ENCODE measurements at places on chromosomes 2 and 18.

DNA sequence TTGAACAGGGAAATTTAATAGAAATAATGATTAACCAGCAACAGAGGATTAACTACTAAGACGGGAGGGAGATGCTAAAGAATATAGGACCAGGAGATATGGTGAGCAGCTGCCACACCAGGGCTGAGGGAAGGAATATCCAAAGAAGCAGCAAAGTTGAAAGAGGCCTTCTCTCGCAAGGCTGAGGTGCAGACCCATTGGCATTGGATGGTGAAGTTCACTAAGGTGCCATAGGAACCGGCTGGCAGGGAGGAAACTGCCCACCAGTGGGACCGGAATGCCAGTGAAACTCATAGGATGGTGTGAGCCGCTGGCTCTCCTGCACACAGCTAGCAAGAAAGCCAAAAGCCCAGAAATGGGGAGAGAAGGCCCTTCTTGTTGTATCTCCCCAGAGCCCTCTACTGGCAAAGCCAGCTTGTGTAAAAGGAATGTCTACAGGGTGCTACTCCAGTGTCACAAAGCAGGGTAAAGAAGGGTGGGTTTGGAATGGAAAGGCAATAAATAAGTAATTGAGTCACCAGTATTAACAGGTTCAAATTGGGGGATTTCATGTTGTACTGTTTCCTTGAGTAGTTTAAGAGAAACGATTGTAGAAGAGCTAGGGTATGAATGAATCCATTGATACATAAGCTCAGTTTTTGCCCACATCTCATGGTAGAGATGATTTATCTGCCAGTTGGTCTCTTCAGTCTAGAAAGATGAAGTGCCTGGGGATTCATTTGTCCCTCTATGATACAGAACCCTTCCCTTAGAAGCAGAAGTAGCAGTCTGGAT lies 36.0 kb downstream of the FARP2 start:
- no peak for DNase-seq

- no peak for DNase-seq
These were observed 60.3 kb upstream of the DNAJC10 start for GRCh38 chr2:182655750-182656149.

GRCh38 chr2:36516136-36516870 lies 81.7 kb downstream of the FEZ2 start:
- DNase-seq: no peak

DNA sequence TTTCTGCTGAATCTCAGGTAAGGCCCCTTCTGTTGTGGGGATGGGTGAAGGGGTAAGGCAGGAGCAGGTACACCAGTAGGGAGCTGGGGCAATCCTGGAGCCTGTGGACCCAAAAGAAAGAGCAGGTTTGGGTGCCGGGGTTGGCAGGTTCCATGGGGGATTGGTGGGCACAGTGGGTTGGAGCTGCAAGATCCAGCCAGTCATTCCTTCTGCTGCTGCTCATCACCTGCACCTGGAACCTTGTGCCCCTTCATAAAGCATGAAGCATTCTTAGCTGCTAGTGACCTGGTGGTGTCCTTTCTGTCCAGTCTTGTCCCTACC lies 24.9 kb downstream of the FHOD3 start:
- no peak for DNase-seq

- no peak for DNase-seq
These were observed 529.6 kb downstream of the NR4A2 start for GRCh38 chr2:155802888-155803287.

DNA sequence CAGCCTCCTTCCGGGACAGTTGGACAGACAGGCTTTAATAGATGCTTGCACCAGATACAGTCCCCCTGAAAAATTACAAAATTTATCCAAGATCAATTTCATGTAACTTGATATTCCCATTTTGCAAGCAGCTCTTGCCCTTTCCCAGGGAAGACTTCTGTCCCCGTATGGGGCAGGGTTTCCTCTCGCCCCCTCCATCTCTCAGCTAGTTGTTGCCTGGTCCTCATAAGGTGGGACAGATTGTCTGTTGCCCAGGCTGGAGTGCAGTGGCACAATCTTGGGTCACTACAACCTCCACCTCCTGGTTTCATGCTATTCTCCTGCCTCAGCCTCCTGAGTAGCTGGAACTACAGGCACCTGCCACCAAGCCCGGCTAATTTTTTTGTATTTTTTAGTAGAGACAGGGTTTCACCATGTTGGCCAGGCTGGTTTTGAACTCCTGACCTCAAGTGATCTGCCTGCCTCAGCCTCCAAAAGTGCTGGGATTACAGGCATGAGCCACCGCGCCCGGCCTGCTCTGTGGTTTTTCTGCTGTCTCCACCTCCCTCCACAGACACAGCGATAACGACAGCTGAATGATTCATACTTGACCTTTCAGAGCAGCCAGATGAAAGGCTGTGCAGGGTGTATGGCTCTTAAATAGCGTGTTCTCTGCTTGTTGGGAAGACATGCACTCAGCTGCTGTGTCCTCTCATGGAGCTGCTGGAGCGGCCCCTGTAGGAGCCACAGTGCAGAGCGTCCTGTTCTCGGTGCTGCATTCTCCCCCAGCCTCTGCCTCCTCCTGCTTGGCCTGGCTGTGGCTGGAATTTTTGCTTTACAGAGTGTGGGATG lies 61.4 kb downstream of the TTC39C start:
- DNase-seq: peak; percentile 15

DNA sequence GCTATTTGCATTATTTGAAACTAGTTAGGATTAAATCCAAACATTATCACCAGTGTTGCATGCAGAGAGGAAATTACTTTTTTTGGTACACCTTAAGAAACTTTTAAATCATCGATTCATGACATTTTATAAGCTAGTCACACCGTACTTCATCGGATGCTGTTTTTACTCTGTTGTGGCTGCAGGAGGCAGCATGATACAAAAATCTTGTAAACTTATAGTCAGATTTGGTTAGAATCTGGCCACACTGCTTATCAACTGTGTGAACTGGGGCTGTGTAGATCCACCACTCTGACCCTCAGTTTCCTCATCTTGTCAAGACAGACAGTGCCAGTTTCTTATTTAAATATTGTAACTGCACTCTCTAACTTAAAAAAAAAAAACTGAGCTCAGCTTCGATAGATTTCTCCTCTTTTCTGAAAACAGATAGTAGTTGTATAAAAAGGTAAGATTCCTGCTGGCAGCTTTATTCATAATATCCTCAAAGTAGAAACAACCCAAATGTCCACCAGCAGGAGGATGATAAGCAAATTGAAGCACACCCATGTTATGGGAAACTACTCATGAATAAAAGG lies 77.8 kb downstream of the RAPGEF4 start:
- DNase-seq: no peak

DNA sequence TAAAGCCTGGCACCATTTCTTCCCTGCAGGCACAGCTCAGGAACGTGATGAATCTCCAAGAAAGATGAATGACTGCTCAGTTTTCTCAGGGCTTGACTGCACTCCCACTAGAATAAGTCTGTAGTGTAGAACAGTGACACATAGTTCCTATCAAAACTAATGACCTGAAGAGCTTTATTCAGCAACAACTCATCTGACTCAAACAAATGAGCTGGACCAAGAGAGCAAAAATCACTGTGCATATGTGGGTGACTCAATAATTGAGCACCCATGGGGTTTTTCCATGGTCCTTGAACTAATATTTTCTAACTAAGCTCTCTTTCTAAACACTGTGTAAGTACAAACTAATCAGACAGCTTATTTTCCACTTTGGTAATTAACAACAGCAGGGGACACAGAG lies 61.1 kb upstream of the XDH start:
- DNase-seq: no peak

DNA sequence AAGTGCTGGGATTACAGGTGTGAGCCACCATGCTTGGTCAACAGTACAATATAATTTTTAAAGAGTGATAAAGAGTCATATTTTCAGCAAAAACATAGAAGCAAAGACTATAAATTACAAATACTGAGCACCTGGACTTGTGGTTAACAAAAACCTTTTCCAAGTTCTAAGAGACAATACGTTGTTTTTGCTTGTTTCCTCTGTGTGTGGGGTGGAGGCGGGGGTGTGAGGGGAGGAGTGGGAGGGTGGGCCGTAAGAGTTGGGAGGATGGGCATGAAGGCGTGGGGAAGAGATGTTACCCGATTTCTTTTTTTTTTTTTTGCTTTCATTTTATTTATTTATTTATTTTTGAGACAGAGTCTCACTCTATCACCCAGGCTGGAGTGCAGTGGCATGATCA lies 78.0 kb upstream of the WIPF1 start:
- no peak for DNase-seq

- no peak for DNase-seq
These were observed 191.0 kb downstream of the GLI2 start for GRCh38 chr2:120926463-120927264.

GRCh38 chr2:148978706-148979105 lies 59.8 kb upstream of the LYPD6B start:
- no peak for DNase-seq

DNA sequence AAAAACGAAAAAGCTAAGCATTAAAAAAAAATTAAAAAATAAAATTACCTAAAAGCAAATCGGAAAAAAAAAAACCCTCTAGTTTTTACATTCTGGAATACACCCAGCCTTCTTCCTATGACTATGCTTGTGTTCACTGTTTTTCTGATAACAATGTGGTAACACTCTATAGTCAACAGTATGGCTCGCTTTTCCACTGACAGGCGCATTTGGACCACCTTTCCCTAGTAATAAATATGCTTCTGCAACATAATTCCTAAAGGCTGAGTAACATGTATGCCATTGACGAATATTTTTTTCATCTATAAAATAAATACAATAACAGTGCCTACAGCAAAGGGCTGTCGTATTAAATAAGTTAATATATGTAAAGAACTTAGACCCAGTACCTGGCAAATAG lies 27.9 kb downstream of the NOL10 start:
- no peak for DNase-seq

- DNase-seq: no peak
These were observed at the start of gene APOB for GRCh38 chr2:21043744-21044532. Gene APOB, minus strand, starts transcription at chr2:21044073. Its CDS starts 128 bp downstream, at chr2:21043945.

DNA sequence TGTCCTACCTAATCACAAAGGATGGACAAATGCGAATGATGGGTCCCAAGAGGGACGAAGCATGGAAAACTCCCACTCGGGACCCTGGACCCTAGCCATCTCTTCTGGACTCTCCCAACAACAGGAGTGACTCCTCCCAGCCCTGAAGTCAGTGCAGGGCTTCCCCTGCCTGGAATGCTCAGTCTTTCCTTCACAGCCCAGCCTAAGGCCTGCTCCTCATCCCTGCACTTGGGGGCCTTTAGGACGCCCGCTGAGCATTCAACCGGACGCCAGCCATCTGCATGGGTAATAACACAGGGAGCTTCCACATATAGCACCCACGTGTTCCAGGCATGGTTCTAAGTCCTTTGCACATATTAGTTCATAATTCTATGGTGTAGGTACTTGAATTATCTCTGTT lies 237.5 kb downstream of the KLHL29 start:
- DNase-seq: no peak

GRCh38 chr2:239818086-239818485 lies 207.1 kb downstream of the NDUFA10 start:
- no peak for DNase-seq

GRCh38 chr2:74439803-74440377 lies 1.8 kb downstream of the RTKN start:
- no peak for DNase-seq

DNA sequence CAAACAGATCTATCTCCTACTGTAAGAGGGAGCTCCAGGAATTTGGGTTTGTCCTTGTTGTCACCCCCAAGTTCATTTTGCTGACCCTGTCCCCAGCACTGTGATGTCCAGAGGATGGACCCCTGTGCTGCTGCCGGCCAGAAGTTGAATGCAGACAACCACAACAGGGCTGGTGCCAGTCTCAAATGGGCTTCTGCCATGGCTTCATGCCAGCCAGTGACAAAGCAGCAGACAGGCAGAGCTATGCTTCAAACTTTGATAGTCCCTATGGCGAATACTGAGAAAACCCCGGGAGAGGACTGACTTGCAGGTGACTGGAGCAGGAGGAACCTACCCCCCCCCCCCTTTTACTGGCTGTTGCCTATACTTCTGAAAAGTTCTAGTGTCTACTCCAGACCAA lies 3.2 kb downstream of the SMAD7 start:
- no peak for DNase-seq

GRCh38 chr18:72704202-72704601 lies 160.1 kb upstream of the CBLN2 start:
- no peak for DNase-seq

DNA sequence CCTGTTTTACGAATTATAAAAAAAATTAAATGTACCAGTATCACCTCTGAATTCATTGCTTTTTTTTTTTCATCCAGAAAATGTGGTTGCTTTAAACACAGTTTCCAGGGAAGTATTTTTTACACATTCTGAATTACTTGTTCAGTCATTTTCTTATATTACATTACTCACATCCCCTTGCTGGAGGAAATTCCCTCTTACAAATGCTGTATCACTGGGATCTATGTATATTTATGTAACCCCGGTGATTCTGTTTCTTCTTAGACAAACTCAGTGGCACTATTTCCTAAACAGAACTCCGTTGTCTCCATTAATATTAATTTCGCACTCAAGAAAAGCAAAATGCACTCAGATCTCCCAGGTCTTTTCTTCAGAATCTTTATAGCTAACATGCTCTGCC lies 1078.5 kb upstream of the ZEB2 start:
- DNase-seq: no peak

DNA sequence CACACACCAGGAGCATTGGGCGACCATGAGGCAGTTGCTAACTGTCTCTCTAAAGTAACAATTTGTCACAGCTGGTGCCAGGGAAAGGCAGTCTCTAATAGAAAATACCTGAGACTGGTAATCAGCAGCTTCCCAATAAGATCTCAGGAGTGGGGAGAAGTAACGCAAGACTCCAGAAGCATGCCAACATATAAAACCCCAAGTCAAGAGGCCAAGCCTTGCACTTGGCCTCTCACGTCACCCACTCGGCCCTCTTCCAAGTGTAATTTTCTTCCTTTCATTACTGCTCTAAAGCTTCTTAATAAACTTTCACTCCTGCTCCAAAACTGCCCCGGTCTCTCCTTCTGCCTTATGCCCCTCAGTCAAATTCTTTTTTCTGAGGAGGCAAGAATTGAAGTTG lies 455.6 kb upstream of the ACVR2A start:
- no peak for DNase-seq

DNA sequence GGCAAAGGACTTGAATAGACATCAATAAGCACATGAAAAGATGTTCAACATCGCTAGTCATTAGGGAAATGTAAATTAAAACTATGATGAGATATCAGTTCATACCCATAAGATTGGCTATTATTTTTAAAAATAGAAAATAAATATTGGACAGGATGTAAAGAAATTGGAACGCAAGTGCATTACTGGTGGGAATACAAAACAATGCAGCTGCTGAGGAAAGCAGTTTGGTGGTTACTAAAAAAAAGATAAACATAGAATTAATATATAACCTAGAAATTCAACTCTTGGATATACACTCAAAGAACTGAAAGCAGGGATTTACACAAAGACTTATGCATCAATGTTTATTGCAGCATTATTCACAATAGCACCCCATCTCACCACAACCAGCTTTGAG lies 174.5 kb upstream of the NDUFV2 start:
- no peak for DNase-seq

Data from stimulated activated CD8-positive, alpha-beta memory T cell treated with anti-CD3 and anti-CD28 coated beads, Interleukin-4, amount 100 ng/mL, for 1 hour (primary cell).